Activated CD4-positive, alpha-beta T cell treated with anti-CD3 and anti-CD28 coated beads, Interleukin-2, amount 50 U/mL, for 4 hours (primary cell): ENCODE measurements at places on chromosomes 6 and 20.

DNA sequence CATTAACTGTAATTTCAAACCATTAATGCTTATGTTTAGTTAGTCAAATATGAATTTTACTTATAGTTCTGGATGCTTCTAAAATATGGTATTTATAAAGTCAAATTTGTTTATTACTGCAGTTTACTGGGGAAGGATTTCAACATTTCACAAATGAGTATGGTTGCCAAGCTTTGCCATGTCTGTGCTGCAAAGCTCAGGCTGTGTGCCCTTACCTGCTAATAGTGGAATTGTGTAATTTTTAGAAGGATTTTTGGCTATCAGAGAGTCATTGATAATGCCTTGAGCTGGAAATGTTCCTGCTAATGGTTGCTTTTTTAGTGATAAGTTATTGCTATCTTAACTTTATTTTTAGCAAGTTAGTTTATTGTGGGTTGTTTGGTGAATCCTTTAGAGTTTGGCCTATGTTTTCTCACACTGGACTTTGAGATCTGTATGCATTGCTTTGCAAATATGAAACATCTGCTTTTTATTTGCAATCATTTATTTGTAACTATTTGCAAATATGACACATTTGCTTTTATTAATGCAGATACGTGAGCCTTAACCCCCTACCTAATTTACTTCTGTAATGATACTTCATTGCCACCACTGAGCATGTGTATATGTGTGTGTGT lies 105.8 kb downstream of the CD109 start:
- no peak for DNase-seq

DNA sequence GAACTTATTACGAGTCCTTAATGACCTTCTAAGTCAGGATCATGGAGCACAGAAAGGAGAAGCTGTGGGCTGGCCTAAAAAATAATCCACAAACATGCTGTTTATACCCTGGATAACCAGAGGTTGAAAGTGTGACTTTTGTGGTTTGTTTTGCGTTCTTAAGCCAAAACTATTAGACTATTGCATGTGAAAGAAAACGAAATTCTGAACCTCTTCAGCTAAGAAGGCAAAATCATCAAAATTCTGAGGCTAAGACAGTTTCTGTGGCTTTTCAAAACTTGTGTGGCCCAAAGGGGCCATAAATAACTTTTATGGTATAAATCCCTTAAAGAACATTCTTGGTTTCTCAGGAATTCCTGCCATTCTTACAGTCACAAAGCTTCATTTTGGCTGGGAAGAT lies 251.0 kb downstream of the UST start:
- no peak for DNase-seq

GRCh38 chr6:37560737-37561103 lies 61.0 kb upstream of the CCDC167 start:
- no peak for DNase-seq

GRCh38 chr6:117399924-117400323 lies 25.8 kb downstream of the ROS1 start:
- no peak for DNase-seq

- DNase-seq, result no peak
Observed at GRCh38 chr6:93176070-93176469, 243.3 kb downstream of the EPHA7 start.

DNA sequence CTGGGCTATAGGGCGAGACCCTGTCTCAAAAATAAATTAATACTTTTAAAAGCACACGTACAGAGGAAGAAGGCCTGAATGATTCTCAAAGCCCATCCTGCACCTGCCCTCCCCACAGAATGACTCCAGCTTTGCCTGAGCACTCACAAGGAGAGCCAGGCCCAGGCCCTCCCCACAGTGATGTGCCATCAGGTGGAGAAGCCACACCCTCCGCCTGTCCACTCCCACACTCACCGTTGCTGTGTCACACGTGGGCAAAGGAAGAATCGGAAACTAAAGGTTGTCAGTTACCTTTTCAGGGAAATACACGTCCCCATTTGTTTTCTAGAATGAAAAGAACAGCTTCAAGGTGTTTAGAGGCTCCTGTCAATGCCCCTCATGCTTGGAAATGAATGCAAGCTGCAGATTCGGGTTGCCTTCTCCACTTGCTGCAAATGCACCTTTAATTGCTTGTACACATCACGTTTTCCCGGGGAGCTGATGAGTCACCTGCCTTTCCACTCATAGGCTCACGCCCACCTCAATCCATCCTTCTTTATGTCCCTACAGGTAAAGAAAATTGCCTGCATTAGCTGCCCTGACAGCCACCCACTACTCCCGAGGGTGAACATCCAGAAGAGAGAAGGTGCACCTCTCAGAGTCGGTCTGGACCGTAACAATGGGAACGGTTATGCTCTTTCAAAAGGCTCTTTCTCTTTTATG lies 45.5 kb upstream of the AFDN start:
- DNase-seq, result no peak

DNA sequence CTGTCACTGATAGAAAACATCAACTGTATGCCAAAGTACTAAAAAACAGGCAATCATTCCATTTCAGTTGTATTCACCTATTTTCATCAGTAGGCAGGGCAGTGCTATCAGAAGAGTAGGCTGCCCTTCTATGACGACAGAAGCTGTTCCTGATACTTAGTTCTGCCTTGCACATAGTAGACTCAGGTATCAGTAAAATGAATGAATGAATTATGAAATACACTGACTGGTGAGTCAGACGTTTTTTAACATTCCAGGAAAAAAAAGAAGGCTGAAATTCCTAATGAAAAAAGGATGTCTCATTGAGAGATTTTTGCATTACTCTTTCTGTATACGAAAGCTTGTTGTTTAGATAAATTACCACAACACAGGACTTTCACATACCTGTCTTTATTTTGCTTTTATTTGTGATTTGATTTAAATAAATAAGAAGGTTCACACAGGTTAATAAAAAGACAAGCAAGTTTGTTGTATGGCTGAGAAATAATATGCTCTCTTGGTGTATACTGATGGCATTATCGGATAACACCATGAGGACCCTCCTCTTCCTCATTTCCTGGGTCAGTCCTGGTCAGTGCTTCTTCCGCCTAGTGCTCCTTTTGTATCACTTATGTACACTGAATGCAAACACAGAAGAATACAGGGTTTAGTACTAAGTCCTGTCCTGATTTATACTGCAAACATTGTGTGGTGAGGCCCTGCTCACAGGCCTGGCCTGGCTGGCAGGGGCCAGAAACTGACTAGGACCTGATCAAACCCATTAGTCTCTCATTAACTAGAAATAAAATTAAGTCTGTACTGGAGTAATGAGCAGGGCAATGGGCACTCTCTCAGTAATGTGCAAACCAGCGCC lies 39.4 kb upstream of the SPDEF start:
- no peak for DNase-seq

DNA sequence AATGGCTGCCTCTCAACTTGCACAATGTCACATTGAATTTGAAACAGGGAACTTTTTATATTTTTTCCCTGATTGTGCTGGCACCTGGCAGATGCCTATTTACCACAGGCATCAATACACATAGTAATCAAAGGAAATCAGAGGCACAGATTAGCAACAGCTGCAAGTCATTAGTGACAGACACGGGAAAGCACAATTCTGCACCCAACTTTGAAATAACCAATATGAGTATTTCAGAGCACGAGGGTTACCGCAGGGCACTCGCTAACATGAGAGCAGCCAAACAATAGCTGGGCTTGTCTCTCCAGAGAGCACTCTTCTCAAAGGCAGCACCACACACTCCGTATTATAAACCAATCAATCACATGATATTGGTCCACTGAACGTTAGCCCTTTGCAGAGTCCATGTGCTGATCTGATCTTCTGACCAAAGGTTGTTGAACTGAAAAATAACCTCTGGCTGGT lies 149.5 kb downstream of the RNF144B start:
- no peak for DNase-seq

GRCh38 chr6:36598739-36599318 lies 4.7 kb downstream of the SRSF3 start:
- DNase-seq, result no peak

DNA sequence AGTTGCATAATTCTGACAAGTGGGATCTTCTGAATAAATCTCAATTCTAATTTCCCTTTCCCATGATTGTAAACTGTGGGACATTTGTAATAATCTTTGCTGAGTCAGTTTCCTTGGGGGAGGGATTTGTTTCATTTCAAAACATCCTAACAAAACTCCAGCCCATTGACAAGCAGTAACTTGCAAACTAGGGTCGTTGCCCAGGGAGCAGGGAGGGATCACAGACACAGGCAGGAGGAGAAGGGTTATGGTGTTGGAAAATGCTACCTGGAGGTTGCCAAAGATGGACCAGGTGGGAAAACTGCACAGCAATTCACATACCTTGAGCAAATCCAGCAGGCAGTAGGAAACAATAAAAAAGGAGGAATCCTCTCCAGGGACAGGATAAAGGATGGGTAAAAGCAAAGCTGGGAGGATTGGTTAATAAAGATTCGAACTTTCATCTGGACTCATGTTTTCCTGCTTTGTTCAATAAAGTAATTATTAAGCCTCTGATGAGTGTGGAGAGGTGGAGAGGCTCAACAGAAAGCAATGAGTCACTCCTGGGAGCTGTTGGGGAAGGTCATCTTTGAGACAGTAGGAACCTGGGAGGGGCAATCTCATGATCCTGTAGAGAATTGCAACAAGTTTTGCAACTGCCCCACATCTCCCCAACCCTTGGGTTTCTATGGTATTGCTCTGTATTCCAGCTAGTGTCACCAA lies 87.3 kb upstream of the AKIRIN2 start:
- DNase-seq, result no peak

GRCh38 chr6:81808851-81809570 lies 56.5 kb upstream of the TENT5A start:
- no peak for DNase-seq

- no peak for DNase-seq
Observed at GRCh38 chr6:15280961-15281360, 35.1 kb downstream of the JARID2 start.

- DNase-seq, result no peak
Observed at GRCh38 chr20:62662422-62662821, 20.1 kb downstream of the SLCO4A1 start.

- DNase-seq, result no peak
Observed at GRCh38 chr20:41150664-41151063, 13.3 kb downstream of the PLCG1 start.

DNA sequence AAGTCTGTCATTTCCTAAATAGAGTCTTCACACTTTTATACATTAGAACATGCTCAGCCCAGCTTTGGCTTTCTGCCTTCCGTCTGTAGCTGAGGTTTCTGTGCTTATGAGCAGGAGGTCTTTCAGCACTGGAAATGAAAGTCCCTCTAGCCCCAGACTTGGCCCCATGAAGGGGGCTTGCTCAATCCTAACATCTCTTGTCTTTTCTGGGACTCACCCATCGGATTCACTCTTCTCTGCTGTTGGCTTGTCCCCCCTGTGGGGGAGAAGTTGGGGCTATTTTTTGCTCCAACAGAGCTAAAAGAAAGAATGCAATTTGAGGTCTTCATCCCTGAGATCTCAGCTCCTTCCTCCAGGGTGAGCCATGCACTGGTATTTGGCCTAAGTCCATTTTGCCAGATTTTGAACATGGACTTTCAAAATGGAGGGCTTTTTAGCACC lies 177.7 kb downstream of the MRPL14 start:
- DNase-seq, result no peak

- DNase-seq, result no peak
Observed at GRCh38 chr6:67680297-67680932, 954.7 kb upstream of the ADGRB3 start.

DNA sequence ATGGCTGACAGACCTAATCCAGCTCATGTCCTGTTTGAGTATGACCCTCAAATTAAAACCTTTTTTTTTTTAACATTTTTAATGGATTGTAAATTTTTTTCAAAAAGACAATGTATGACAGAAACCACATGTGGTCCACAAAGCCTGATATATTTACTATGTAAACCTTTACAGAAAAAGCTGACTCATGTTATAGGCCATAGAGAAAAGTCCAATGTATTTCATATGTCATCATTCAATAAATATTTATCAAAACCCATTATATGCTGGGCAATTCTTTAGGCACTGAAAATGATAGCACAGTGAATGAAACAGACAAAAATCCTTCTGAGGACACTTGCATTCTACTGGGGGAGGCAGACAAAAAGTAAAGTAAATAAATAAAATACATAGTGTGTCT lies 826.2 kb upstream of the FLRT3 start:
- DNase-seq, result no peak

- no peak for DNase-seq
Observed at GRCh38 chr20:52193886-52194545, 2.4 kb upstream of the ZFP64 start.

GRCh38 chr6:43061861-43062260 lies 2.4 kb downstream of the KLC4 start:
- no peak for DNase-seq

DNA sequence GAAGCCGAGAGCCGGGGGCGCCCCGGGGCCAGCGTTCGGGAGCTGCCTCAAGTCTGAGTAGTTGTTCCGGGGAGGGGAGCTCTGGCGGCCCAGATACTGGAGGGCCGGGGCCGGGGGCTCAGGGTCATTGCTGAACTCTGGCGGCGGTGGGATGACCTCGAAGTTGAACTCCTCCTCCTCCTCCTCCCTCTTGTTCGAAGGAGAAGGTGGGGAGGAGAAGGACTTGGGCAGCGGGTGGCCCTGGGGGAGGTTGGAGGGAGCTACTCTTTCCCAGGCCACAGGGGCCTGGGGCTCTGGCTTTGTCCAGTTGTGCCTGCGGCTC lies 37.7 kb downstream of the C6orf132 start:
- DNase-seq, result no peak

DNA sequence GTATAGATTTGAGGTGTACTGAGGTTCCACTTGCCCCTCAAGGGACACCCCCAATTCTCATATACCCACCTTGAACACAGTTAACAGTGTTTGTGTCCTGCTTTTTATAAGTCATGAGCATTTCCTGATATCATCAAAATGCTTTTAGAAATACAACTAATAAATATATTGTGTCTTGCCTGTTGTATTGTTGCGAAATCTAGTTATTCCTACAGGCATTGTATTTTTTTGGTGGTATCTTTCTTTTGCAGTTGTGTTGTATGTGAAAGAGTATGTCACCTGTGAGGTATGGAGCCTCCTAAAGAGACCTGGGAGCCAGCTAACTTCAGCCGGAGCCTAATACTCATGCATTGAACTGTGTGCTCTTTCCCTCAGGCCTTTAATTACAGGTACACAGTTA lies 40.7 kb downstream of the CDYL start:
- no peak for DNase-seq

GRCh38 chr20:48332555-48332954 lies 495.2 kb downstream of the PREX1 start:
- DNase-seq, result no peak

DNA sequence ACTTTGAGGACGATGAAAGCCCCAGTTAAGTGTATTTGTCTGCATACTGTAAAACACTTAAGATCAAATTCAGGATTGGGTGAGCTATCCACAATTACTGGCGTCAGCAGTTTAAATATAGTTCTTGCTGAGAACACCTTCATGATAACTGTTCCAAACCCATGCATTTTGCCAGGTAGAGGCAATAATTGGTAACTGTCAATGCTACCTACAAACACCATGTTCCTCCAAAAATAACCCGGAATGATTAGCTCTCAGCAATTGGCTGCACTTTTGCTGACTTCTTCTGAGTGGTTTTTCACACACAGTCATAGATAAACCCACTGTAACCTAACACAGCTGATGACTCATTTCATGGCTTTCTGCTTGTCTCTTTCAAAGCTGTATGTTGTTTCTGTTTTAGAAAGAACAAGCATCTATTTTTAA lies 1358.6 kb upstream of the GJE1 start:
- DNase-seq, result no peak

- DNase-seq, result peak; percentile 1
Observed at GRCh38 chr6:109978174-109979032, at the start of gene GPR6. Gene GPR6, plus strand, starts transcription at chr6:109978311. Its CDS starts 802 bp downstream, at chr6:109979113.
